ENCODE measurements at places on chromosomes 1 and 21.

DNA sequence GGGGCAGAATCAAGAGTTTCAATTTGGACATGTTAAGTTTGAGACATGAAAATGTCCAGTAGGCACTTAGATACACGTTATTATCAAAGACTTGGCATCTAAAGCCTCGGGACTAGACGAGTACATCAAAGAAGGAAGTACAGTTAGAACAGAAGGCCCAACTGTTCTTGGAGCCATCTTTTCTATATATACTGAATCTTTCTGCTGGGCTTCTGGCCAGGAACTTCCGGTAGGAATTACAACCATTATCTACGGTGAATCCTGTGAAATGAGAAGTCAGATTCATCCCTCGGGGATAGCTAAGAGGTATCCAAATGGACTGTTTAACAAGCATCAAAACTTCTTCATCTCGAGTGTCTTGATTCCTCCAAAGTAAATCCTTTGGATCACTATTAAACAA is 34.4 kb upstream of the NRDC start:
- DNase-seq: no peak

- no peak for DNase-seq
These were observed 184.4 kb downstream of the FCRL5 start for GRCh38 chr1:157367870-157368269.

DNA sequence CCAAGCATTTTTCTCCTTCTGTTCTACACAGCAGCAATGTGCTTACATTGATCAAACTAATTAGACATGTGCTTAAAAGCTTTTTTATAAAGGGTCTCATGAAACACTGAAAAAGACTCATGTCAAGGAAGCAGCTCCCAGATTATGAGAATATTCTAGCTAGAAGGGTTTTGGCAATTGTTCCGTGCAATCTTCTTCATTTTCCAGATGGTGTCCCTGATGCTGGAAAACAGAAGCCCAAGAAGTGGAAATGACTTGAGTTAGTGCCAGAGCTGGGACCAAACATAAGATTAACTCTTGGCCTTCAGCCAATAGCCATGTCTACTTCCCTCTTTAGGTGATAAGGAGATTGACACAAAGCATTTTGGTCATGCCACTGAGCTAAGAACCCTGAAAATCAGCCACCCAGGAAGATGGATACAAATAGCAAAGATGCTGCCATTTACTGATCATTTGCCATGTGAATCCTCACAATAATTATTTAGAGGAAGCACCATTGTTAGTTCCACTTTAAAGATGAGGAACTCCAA is 110.8 kb downstream of the MATN1 start:
- DNase-seq: no peak

DNA sequence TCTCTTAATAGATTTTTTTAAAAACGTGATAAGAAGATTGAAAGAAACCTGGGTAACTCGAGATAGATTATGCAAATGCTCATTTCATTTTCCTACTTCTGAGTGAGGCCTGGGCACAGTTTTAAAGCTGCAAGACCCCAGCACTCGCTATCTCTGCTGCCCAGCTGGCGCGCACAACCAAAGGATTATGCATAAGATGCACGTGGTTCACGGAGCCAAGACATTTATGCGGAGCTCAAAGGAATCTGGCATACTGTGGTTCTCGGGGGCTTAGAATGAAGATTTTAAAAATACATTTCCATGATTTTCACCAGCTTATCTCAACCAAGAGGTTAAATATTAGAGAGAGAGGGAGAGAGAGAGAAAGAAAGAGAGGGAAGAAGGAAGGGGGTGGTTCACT is 210.9 kb downstream of the DSCAM start:
- no peak for DNase-seq

GRCh38 chr1:161440312-161440894 is 64.9 kb upstream of the FCGR2A start:
- peak; percentile 85 for DNase-seq

DNA sequence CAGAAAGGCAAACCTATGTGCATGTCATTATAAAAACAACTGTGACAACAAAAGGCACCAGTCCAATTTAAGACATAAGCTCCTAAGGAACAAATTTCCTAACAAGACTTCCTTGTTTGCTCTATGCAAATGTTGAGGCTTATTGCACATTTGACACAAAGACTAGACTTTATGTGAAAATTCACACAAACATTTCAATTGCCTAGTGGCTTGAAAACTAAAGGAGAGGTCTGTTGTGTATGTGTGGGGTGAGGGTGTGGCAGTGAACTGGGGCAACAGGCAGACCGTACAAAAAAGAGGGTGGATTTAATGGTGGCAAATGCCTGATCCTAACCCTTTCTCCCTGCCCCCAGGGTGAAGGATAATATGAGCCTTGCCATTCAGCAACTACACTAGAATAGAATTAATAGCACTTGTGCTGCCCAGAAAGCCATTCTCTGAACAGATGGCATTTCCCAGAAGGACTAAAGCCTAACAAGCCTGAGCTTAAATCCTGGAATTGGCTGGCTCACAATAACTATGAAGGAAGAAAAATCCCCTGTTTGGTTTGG is 73.9 kb downstream of the GLUL start:
- DNase-seq: no peak

- no peak for DNase-seq
These were observed 45.7 kb downstream of the ATP5PO start for GRCh38 chr21:33869873-33870272.

DNA sequence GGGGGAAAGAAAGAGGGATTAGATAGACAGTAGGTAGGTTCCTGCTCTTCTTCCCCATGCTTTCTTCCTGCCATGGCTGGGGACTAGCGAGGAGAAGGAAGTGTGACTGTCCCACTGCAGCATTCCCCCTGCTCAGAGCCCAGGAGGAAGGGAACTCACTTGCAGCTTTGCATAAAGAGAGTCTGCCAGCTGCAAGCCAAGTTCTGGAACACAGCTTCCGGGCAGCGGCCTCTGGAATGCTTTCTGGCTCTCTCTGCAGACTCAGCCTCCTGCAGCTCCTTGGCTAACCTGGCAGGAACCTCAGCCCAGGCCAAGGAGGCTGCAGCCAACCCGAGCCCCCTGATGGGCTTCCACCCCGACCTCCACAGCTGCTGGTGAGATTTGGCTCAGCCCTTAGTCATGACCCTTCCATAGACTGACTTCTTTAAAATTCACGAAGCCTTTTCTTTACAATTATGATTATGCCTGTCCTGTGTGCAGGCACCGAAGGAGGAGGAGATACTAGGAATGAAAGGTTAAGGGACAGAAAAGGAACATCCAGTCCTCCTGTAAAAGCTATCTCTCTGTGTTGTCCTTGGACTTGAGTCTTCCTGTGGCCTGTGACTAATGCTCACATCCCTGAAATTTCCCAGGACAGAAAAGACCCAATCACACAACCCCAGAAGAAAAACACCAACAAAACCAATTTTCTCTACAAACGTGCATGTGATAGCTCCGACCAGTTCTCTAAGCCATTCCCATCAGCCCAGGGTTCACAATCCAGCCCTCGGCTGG is 108.2 kb upstream of the OLIG2 start:
- no peak for DNase-seq

DNA sequence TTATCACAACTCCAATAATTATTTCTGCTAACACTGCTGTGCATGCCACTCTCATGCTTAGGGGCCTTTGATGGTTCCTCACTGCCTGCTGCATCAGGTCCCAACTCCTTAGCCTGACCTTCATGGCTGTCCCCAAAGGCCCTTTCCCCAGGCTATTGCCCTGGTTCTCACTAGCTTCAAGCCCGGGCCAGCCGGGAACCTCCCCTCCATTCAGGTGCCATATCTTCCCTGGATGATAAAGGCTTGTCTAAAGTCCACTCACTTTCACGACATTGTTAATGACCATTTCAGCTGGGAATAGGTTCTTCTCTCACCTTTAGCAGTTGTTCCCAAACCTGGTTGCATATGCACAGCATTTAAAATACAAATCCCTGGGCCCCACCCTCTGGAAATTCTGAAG is 95.8 kb downstream of the CNIH3 start:
- DNase-seq: no peak

DNA sequence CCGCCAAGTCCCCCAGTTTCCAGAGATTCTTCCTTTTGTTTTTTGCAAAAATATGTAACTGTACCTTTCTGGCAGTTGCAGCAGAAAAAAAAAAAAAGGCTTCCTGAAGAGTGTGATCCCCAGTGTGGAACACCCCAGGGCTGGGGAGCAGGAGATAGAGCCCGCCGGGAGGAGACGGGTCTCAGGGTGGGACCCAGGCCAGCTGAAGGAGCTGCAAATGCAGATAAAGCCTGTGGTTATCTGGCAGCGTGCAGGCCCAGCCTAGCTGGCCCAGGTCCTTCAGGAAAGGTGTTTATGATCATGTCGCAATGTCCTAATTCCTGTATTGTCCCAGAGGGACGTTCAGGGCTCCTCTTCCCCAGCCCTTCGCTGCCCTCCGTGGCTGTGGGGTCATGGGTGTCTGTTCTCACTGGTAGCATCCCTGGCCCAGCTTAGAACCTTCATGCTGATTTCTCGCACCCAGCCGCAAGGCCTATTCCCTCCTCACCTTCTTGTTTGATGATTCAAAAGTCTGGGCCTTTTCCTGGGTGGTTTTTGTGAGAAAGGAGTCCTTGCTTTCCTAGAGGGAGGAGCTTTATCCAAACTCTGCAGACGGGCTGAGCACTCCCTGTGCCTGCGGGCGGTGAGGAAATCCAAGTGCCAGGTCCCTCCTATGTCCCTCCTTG is 26.2 kb downstream of the RNF187 start:
- DNase-seq: no peak

GRCh38 chr1:66931590-66931989 is 6.8 kb downstream of the MIER1 start:
- no peak for DNase-seq

All from activated T-cell treated with anti-CD3 and anti-CD28 coated beads, Interleukin-2, amount 50 U/mL, for 48 hours (primary cell).